ENCODE measurements at places on chromosomes 13 and 19.
A peak's percentile ranks its signal among the peaks of the same experiment; 100 is the strongest.

GRCh38 chr13:111179908-111180760, 65.0 kb downstream of the ARHGEF7 start:
- no peak for DNase-seq

GRCh38 chr19:35613574-35613973, 1.0 kb downstream of the HAUS5 start:
- no peak for DNase-seq

GRCh38 chr19:792306-792885, 4.9 kb upstream of the PTBP1 start:
- no peak for DNase-seq

DNA sequence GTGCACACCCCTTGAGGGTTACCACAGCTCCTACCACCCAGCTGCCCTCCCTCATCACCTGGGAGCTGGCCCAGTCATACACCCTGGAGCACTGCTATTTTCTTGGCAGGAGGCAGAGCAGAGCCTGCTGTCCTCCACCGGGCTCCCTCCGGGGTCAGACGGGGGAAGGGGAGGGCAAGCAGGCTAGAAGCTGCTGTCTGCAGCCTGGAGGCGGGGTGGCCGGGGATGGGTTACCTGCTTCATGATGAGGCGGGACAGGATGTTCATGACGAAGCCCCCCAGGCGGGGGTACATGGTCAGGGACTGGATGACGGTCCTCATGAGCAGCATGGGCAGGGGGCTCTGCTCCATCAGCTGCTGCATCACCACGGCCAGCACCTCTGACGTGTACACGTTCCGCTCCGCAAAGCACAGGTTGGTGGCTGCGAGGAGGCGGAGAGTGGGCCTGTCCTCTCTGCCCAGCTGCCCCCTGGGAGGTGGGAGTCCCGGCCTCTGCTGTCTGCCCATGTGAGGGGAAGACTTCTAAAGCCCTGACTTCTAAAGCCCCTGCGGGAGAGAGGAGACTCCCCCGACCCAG, 2.7 kb upstream of the RSPH6A start:
- no peak for DNase-seq

DNA sequence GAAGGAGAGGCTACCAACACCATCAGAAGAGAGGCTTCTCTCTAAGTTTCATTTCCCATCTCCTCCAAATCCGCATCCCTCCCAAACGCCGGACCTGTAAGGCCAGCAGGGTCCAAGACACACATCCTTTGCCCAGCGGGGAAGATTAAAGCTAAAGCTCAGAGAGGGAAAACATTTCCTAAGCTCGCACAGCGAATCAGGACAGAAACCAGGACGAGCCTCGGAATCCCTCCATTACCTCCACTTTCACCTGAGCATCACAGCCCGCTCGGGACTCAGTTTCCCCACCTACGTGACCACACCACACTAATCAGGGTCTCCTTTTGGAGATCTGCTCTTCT, 711 bp upstream of the FOSB start:
- no peak for DNase-seq

DNA sequence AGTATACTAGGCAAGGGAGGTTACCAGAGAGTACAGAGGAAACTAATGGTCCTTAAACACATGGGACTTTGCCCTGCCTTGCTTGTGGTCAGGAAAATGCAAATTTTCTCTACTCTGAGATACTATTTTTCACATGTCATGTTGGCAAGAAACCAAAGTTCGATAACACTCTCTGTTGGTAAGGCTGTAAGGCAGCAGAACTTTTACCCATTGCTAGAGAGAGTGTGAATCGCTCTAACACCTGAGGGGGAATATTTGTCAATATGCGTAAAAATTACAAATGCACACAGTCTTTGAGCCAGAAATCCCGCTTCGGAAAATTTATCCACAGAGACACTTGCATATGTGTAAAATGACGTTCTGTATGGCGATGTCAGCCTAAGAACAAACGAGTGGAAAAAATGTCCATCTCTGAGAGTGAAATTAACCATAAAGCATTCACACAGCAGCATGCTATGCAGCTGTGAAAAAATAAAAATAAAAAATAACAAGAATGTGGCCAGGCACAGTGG, 9.5 kb upstream of the RFX1 start:
- peak; percentile 64 for DNase-seq

DNA sequence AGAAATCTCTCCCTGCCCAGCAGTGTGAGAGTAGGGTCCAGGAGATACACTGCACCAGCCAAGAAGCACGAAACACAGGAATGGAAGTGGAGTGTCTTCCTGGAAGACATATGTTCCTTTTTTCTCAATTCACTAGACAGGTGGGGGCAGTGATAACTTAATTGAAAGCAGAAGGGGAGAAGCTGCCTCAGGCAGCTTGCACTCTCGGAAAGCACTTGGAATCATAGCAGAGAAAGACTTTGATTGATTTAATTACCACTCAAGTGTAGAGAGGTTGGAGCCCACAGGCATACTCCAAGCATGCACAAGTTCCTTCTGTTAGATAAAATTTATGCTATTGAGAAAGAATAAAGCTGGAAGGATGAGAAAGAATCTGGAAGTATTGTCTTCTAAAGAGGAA, 249.4 kb downstream of the SLITRK6 start:
- DNase-seq, result no peak

DNA sequence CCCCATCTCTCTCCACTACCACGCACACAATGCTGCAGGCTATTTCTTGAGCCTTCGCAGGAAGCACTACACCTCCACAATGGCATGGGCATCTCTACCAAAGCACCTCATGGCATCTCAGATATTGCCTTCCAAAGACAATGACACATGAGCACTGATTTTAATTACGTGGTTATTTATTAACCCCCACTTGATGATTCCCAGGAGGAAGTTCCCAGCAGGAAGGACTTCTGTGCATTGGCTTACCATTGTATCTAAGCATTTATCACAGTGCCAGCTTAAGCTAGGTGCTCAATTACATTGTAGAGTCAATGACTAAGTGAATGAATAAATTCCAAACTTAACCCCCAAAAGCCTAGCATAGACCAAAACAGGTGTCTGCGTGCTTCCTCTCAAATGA, 101.4 kb downstream of the ABCC4 start:
- no peak for DNase-seq

DNA sequence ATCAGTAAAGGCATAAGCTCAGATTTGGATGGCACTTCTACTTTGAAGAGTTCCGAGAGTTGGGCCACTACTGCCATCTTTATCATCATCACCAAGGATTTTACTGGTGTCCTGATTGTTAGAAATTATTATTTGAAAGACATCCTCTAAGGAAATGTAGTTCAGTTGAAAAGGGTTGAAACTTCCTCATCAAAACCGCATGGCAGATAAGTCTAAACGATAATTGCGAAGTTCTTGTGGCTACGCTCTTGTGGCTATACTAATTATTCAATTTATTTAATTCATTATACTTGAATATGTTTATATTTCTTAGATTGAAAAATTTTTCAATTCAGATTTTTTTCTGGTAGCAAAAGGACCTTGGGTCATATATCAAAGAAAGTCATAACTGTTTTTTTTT, 22.4 kb downstream of the TNFRSF19 start:
- DNase-seq, result no peak

- no peak for DNase-seq
Observed at GRCh38 chr19:6132482-6132881, 3.0 kb upstream of the ACSBG2 start.

DNA sequence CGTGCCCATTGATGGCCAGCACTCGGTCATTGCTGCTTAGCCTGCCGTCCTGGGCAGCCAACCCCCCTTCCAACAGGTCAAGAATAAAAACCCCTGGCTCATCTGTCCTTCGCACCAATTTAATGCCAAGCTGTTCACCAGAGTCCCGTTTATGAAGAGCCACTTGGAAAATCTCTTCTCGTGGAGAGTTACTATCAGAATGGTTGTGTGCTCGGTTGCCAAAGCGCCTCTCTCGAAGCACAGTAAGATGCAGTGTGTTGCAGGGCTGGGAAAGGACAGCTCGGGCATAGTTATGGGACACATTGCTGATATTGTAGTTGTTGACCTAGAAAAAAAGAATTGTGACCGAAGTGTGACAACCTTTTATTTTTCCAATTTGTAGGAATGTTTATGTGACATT, 57.9 kb downstream of the LNX2 start:
- no peak for DNase-seq

DNA sequence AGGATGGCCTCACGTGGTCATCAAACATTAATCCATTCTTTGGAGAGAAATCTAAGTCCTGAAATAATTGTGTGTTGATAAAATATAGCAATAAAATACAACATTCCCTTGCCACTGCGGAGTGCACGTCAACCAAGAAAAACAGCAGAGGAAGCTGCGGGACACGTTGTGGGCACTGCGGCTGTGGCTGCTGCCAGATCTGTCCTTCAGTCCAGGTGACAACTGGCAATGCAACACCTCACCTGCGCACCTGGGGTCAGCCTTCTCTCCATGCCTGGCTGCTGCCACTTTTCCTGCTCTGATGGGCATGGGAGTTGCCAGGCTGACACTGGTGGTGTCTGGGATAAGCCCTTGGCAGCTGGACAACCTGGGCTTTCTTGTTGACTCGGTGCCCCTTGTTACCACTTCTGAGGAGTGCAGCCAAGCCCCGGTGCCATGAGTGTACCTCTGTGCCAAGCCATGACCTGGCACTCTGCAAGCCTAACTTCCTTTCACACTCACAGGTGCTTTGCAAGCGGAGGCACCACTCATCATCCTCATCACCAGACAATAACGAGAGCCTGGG, 251.6 kb upstream of the TSHZ3 start:
- DNase-seq, result no peak

- peak; percentile 40 for DNase-seq
Observed at GRCh38 chr19:10936661-10937084, 8.1 kb downstream of the TIMM29 start.

DNA sequence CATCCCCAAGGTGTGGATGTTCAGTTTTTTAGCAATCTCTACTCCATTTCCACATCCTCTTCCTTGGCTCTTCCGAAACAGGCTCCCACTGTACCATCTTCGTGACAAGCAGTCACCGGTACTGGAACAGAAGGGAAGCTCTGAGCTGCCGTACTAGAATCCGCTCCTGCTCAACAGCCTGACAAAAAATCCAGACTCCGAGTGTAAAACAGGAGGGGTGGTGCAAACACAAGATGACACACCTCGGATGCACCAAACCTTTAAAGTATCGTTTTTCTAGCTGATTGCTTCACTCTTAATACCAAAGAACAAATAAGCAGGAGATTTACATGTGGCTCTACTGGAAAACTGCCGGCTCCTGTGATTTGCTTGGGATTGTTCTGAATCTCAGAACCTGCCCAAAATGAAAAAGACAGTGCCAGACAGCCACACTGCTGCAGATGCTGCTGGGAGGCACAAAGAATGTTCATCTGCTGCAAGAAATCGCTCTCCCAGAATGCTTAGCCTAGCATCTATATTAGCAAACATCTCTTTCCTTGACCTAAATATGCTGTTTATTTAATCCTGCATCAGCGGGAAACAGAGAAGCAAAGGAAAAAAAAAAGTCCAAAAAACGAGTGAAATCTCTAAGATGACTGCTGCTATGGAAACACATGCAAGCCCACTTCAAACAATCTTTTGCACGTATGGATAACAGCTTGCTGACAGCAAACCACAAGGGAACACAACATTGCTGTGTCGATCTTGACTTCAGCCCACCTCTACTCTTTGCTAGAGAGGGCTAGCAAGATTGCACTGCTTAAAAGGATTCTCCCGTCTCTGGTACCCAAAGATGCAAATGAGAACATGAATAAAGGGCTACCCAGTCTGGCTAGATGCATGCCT, 38.0 kb upstream of the DOCK9 start:
- no peak for DNase-seq

GRCh38 chr19:5396096-5396939, 55.7 kb upstream of the PTPRS start:
- DNase-seq, result no peak

GRCh38 chr19:2014731-2015607, 545 bp downstream of the BTBD2 start:
- DNase-seq, result no peak

GRCh38 chr13:112912726-112913440, 56.1 kb upstream of the MCF2L start:
- DNase-seq, result no peak

- no peak for DNase-seq
Observed at GRCh38 chr13:39675904-39676303, 20.4 kb downstream of the COG6 start.

GRCh38 chr13:96492766-96493165, 402.9 kb downstream of the HS6ST3 start:
- DNase-seq, result no peak

DNA sequence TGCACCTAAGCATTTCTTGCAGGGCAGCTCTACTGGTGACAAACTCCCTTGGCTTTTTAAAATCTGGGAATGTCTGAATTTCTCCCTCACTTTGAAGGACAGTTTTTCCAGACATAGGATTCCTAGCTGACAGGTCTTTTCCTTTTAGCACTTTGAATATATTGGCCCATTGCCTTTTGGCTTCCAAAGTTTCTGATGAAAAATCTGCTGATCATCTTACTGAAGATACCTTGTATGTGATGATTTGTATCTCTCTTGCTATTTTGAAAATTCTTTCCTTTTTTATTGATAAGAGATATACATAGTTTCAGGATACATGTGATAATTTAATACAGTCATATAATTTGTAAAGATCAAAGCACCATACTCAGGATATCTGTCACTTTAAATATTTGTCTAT, 211.1 kb downstream of the ZIC5 start:
- DNase-seq, result no peak

- DNase-seq, result no peak
Observed at GRCh38 chr13:40130871-40131636, 475.6 kb downstream of the COG6 start.

DNA sequence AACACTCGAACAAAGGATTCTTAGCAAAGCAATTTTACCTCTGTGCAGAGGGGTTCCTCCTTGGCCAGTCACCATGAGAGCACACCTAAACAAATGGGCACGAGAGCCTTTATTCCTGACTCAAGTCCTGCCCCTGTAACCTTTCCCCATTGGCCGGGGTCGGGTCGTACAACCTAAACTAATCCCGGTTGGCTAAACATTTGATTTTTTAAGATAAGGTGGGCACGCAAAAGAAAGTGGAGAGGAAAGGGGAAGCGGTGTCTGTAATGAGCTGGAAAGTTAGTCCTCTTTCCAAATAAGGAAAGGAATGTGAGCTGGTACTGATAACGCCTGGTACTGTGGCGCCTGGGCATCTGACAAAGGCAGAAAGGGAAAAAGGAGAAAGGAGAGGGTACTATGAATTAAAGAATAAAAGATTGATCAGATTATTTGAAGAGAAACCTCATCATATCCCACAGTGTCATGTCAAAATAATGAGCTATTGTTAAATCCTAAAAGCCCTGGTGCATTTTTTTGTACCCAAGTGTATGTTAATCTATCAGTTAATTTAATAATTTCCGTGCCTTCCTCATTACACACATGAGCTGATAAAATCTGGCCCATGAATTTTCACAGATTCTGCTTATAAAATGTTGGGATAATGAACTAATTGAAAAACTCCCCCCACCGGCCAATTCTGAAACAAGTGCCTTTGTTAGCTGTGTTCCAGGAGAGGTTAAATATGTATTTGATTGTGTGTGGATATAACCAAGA, 335.7 kb downstream of the RFC3 start:
- DNase-seq, result no peak

Measured in NCI-H526 treated with DMSO at 0.1 percent for 48 hours (cell line).